ENCODE measurements at places on chromosomes 5 and 9.

DNA sequence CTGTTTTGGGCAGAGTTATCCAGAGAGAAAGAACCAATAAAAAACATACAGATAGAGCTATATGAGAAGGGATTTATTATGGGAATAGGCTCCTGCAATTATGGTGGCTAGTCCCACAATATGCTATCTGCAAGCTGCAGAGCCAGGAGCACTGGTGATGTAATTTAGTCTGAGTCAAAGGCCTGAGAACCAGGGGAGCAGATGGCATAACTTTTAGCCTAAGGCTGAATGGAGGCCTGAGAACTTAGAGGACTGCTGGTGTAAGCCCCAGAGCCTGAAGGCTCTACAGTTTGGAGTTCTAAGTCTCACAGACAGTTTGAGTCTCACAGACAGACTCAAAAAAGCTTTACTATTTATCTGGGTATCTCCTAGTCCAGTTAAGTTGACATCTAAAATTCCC lies 263.8 kb downstream of the FBXL7 start:
- H3K4me3 ChIP-seq, result no peak overlapping the region
- no peaks in the 10 kb centered on the region for H3K27me3 ChIP-seq
- peak; percentile 1 for DNase-seq
- H3K4me1 ChIP-seq, result no peaks in the 10 kb centered on the region
- H3K36me3 ChIP-seq, result no peaks in the 10 kb centered on the region
- H3K27ac ChIP-seq, result no peak overlapping the region

DNA sequence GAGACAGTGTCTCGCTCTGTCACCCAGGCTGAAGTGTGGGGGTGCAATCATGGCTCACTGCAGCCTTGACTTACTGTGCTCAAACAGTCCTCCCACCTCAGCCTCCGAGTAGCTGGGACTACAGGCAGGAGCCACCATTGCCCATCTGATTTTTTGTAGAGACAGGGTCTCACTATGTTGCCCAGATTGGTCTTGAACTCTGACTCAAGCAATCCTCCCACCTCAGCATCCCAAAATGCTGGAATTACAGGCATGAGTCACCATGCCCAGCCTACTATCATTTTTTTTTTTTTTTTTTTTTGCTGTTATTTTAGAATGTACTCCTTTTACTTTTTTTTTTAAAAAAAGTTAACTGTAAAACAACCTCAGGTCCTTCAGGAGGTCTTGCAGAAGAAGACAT lies 449.0 kb downstream of the CCDC171 start:
- peaks cover 28% of the 10 kb centered on the region for H3K4me1 ChIP-seq
- no peak overlapping the region for H3K4me3 ChIP-seq
- peaks cover 7% of the 10 kb centered on the region for H3K36me3 ChIP-seq
- no peaks in the 10 kb centered on the region for H3K27me3 ChIP-seq
- DNase-seq, result peak; percentile 27
- H3K27ac ChIP-seq, result no peak overlapping the region

DNA sequence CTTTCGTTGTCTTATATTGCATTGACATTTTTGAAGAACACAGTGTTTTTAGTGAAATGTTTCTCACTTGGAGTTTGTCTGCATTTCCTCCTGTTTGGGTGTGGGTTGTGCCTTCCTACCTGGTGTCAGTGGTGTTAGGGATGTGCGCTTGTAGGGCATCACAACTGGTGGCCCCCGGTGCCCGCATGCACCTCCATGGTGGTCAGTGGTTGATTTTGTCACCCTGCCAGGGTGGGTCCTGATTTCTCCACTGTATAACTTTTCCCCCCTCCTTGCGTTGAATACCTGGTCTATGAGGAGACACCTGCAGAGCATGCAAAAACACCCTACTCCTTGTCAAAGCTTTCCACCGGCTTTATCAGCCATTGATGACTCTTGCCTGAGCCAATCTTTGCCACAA lies 132.9 kb downstream of the BARX1 start:
- no peaks in the 10 kb centered on the region for H3K4me1 ChIP-seq
- no peak for DNase-seq
- H3K27me3 ChIP-seq, result peaks cover 18% of the 10 kb centered on the region
- no peaks in the 10 kb centered on the region for H3K36me3 ChIP-seq

- no peak overlapping the region for H3K4me3 ChIP-seq
- H3K27ac ChIP-seq, result no peak overlapping the region
- no peaks in the 10 kb centered on the region for H3K36me3 ChIP-seq
- no peak for DNase-seq
- no peaks in the 10 kb centered on the region for H3K27me3 ChIP-seq
Measured at GRCh38 chr5:149037817-149038216, 25.0 kb downstream of the SH3TC2 start.

- H3K4me3 ChIP-seq, result no peak overlapping the region
- peak overlapping the region; percentile 55 for H3K27ac ChIP-seq
- H3K4me1 ChIP-seq, result no peaks in the 10 kb centered on the region
- H3K27me3 ChIP-seq, result no peaks in the 10 kb centered on the region
Measured at GRCh38 chr5:57113481-57113880, 60.4 kb upstream of the GPBP1 start.

DNA sequence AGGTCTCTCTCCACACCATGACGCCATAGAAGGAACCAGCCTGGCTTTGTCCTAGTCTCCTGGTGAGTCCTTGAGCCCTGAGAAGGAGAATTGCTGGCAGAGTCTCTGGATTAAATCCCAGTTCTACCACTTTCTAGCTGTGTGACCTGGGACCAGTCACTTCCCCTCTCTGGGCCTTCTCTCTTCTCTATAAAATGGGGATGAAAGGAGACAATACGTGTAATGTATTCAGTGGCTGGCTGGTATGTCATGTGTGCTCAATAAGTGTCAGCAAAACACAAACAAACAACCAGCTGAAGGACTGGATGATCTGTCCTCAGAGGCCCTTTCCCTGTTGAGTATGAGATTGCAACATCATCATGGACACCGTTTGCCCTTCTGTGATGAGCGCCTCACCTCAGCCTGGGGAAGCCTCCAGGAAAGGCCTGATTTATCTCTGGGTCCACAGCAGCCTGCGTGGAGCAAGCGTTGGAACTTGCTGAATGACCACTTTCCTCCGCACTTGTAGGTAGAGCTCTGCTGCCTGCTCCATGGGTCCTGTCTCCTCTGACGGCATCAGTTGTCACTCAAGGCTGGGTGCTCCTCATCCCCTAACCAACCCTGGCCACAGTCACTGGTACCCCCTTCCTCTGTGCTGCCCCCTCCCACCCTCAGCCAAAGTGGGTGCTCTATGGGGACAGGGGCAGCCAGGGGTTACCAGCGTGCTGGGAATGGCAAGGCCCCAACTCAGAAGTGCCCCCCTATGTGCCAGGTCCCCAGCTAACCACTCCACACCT lies 3.6 kb upstream of the NR5A1 start:
- no peak overlapping the region for H3K27ac ChIP-seq
- peak; percentile 13 for DNase-seq
- peaks cover 7% of the 10 kb centered on the region for H3K4me1 ChIP-seq
- no peaks in the 10 kb centered on the region for H3K36me3 ChIP-seq
- H3K27me3 ChIP-seq, result no peaks in the 10 kb centered on the region

GRCh38 chr5:154513669-154514084 lies 35.6 kb upstream of the HAND1 start:
- no peaks in the 10 kb centered on the region for H3K36me3 ChIP-seq
- no peaks in the 10 kb centered on the region for H3K4me1 ChIP-seq
- no peak overlapping the region for H3K27ac ChIP-seq
- DNase-seq, result peak; percentile 15
- no peak overlapping the region for H3K4me3 ChIP-seq

- DNase-seq, result peak; percentile 3
- H3K4me3 ChIP-seq, result no peak overlapping the region
- H3K36me3 ChIP-seq, result no peaks in the 10 kb centered on the region
- H3K4me1 ChIP-seq, result no peaks in the 10 kb centered on the region
- H3K27me3 ChIP-seq, result peaks cover 55% of the 10 kb centered on the region
- H3K27ac ChIP-seq, result no peak overlapping the region
Measured at GRCh38 chr9:73370053-73370452, 218.4 kb downstream of the ANXA1 start.
